ENCODE measurements at places on chromosomes 12 and 14. TPM values are rescaled to one million over a fixed set of nuclear protein-coding genes. Genes with fewer than 3 reads are reported as not detected.

Gene CLEC1A
- 3.9 TPM for polyA plus RNA-seq

DNA sequence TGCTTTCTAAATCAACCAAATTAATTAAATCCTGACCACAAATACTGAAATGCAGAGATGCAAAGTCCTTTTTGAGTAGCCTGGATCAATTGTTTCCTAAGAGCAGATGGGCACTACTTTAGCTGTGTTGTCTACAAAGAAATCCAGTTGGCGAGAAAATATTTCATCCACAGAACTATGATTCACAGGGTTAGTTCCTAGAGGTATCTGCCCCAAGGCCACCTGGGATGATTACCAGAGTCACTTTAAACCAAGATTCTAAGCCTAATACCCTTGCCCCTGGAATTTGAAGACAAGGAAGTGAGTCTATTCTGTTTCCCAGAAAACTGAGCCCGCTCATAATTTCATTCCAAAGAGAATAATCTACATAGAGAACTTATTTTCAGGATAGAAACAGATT lies 198.4 kb downstream of the PPM1H start:
- DNase-seq, result no peak

- no peak for DNase-seq
Measured at GRCh38 chr12:76799362-76799761, 35.4 kb downstream of the ZDHHC17 start.

DNA sequence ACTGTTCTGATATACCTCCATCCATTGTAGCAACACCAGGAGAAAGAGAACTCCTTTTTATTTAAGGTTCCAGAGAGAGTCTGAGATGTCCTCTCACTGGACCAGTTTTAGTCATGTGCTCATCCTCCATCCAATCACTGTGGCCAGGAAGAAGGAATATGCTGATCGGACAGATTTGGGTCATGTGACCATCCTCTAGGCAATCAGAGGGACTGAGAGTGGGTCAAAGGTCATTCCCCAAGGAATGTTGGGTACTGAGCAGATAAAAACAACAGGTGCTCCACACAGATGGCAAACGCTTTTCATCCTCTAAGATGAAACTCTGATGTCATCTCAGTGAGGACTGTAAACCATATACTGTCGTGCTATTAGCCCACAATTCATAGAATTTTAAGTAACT lies 28.8 kb upstream of the RPH3A start:
- DNase-seq, result no peak

DNA sequence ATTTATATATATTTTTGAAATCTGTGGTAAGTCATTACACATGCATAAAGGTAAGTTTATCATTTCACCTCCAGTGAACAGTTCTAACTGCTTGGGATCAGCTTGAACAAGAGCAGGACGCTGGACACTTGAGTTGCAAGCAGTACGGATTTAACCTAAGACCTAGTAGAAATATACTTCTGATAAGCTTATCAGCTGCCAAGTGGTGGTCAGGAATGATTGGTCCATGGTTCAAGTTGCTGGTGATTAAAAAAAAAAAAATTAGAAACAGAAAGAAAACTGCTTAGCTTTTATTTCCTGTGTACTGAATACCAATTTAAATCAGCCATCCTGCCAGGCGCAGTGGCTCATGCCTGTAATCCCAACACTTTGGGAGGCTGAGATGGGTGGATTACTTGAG lies 88.6 kb downstream of the AEBP2 start:
- DNase-seq, result no peak

GRCh38 chr12:111436811-111437210 lies 31.1 kb downstream of the SH2B3 start:
- no peak for DNase-seq

Gene SLC2A14
- polyA plus RNA-seq, result 0.55 TPM

DNA sequence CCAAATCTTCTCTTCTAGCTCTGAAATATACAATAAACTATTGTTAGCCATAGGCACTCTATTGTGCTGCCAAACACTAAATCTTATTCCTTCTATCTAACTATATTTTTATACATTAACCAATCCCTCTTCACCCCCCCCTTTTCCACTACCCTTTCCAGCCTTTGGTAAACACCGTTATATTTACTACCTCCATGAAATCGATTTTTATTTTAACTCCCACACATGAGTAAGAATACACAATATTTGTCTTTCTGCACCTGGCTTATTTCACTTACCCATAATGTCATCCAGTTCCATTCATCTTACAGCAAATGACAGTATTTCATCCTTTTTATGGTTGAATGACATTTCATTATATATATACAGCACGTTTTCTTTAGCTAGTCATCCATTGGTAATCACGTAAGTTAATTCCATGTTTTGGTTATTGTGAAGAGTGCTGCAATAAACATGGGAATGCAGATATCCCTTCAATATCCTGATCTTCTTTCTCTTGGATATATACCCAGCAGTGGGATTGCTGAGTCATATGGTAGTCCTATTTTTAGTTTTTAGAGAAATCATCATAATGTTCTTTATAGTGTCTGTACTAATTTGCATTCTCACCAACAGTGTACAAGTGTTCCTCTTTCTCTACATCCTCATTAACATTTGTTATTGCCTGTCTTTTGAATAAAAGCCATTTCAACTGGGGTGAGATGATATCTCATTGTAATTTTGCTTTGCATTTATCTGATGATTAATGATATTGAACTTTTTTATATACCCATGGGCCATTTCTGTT lies 34.2 kb upstream of the PLBD1 start:
- no peak for DNase-seq

DNA sequence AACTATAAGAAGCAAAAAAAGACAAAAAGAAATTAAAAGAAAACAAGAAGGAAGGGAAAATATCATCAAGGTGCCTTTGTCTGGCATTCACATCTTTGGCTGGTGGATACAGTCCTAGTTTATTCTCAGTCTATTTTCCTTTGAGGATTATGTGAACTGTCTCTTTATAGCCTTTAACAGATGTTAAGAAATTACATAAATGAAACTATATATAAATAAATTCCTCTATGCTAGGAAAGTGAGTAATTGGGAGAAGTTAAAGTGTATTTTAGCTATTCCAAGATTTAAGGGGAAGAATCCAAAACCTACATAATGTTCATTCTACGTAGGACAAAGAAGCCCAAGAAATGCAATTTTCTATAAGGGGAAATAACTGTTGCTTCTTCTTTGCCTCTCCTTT lies 316.3 kb downstream of the ADAMTS20 start:
- DNase-seq, result no peak

Gene SLC11A2
- 55.0 TPM for polyA plus RNA-seq

Gene SLC5A8
- 36.4 TPM for polyA plus RNA-seq

GRCh38 chr12:53951577-53952334 lies 2.9 kb upstream of the HOXC12 start:
- DNase-seq, result no peak

- DNase-seq, result no peak
Measured at GRCh38 chr12:3712209-3712992, 40.5 kb downstream of the CRACR2A start.

DNA sequence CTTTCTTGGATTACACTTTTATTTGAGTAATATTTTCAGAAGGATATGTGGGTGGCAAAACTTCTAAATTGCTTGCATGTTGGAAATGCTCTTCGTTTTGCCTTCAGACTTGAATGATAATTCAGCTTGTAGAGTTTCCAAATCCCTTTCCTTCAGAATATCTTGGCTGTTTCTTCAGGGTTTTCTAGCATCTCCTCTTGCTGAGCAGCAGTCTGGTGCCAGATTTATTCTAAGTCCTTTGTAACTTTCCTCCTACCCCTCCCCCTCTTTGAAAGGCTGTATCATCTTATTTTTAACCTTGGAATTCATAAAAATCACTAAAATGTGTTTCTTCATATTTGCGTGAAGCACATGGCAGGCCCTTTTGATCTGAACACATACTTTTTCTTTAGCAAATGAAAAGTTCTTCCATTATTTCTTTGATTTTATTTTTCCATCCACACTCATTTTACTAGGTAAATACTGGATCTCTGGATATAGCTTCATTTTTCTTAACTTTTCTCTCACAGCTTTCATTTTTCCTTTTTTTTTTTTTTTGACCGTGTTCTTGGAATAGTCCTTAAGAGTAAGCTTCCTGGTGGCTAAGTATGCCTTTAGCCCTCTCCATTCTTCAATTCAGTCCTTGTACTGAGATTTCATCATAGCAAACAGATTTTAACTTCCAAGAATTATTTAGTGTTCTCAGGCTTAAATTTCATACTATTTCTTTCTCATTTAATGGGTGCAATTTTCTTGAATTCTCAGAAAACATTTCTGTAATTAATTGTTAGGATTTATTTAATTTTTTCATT lies 102.0 kb downstream of the SLC38A4 start:
- no peak for DNase-seq

DNA sequence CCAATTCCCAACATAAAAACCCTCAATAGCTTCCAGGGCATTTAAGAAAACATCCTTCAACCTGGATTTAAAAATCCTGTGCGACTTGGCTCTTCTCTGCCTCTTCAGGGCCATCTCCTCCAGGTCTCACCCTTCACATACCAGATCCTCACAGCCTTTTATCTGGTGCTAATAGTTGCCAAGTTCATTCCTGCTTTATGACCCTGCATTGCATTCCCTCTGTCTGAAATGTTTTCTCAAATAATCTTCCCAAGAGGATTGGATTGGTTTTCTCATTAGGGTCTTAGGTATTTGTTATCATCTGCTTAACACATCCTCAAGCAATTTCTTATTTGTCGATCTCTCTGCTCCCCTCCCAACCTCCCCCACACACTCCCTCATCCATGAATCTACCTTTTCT lies 832.0 kb downstream of the GALC start:
- DNase-seq, result no peak

Gene ADIPOR2
- polyA plus RNA-seq, result 46.1 TPM

DNA sequence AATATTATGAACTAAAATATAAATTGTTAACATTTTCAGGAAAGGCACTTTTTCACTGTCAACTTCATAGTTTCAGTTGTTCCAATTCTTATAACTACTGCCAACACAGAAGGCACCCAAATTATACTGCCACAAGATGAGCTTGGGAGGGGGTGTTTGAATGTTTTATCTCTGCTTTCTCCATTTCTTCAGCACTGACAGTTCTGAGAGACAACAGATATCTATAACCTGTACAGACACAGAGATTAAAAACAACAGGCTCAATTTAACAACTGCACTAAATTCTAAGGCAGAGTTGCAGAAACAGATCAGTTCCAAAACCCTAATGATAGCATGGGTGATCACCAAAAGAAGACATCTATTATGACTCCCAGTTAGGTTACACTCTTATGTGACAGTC lies 12.8 kb downstream of the SCAF11 start:
- no peak for DNase-seq

- DNase-seq, result no peak
Measured at GRCh38 chr12:66529934-66530333, 148.9 kb downstream of the GRIP1 start.

Gene KIF26A
- 9.6 TPM for polyA plus RNA-seq

GRCh38 chr14:65821224-65821753 lies 408.8 kb downstream of the FUT8 start:
- no peak for DNase-seq

Gene SLC25A47
- polyA plus RNA-seq, result not detected

Gene FAM90A1
- polyA plus RNA-seq, result 1.3 TPM

Gene PPP4R4
- 0.15 TPM for polyA plus RNA-seq

GRCh38 chr12:113757221-113758002 lies 208.7 kb downstream of the RBM19 start:
- DNase-seq, result no peak

DNA sequence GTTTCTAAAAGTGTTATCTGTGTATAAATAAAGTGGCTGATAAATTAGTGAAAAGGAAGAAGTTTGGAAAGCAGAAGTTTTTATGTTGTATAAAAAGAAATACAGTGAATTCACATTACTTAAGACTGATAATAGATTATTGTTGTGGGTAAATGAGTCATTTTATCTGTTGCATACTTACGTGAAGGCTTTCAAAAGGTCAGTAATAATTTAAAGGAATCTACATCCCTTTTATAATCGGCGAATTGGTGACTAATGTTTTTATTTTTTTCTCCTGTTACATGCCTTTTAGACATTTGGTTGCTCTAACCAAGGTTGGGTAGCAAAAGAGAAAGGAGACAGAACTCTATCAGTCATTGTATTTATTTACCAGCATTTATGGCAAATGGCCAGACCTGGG lies 155.9 kb downstream of the SLC41A2 start:
- DNase-seq, result no peak

Gene KRT2
- not detected for polyA plus RNA-seq

Gene SDR9C7
- 0.11 TPM for polyA plus RNA-seq

GRCh38 chr14:101508196-101508947 lies 52.9 kb upstream of the DIO3 start:
- DNase-seq, result no peak

Gene RAB15
- 21.6 TPM for polyA plus RNA-seq

All from right renal pelvis (tissue), 4 donors.